ENCODE measurements at places on chromosomes 4 and X.

- DNase-seq = no peak
These were observed 94.3 kb upstream of the PLAC1 start for GRCh38 chrX:134752558-134752957.

- DNase-seq = no peak
These were observed 62.7 kb upstream of the CCDC160 start for GRCh38 chrX:134174273-134174660.

DNA sequence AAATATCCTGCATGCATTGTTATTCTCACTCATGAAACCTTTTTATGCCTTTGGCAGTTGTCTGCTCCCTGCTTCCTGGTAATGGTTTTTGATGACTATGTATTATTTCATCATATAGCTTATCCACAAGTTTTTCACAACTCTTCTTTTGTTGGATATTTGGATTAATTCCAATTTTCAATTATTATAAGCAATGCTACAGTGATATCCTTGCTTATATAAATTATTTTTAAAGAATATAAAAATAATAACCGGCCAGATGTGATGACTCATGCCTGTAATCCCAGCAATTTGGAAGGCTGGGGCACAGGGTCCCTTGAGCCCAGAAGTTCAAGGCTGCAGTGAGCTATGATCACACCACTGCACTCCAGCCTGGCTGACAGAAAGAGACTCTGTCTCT, 47.0 kb downstream of the ASIC5 start:
- DNase-seq = no peak

GRCh38 chrX:39910651-39911050, 187.1 kb downstream of the BCOR start:
- DNase-seq = no peak

GRCh38 chr4:65747386-65747785, 77.1 kb upstream of the EPHA5 start:
- no peak for DNase-seq

GRCh38 chrX:133933316-133933715, 52.1 kb downstream of the GPC3 start:
- no peak for DNase-seq

GRCh38 chrX:78384486-78384885, 57.1 kb upstream of the CYSLTR1 start:
- no peak for DNase-seq

DNA sequence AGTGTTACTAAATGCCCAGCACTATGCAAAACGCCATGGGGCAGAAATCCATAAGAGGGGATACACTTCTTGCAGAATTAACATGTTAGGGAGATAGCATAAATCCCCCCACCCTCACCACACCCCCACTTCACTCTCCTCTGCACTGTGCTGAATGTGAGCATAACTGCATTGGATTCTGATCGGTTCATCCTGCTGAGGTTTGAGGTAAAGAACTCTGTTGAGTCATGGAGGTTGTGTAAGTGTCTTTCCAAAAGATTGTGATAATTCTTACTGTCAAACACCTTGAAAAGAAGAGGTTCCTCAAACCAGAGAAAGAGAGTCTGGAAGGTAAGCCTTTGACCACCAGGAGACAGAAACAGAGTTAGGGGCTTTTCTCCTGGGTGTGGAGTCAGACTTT, 43.6 kb downstream of the RBM47 start:
- no peak for DNase-seq

DNA sequence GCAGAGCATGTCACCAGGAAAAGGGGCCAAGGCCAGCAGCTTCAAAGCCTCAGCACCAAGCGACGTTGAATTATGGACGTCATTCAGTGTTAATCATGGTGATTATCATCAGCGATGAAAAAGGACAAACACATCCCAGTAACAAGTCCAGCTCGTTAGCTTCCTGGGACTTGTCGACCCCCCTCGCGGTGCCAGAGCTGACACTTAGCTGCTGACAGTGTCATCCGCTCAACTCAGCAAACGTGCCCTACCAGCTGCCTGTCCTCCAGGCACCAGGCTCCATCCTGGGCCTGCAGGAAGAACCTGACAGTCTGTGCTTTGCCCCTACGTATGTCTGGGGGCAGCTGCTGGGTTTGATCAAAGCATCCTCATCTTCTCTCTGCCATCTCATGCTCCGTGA, 137.0 kb upstream of the PSAPL1 start:
- no peak for DNase-seq

DNA sequence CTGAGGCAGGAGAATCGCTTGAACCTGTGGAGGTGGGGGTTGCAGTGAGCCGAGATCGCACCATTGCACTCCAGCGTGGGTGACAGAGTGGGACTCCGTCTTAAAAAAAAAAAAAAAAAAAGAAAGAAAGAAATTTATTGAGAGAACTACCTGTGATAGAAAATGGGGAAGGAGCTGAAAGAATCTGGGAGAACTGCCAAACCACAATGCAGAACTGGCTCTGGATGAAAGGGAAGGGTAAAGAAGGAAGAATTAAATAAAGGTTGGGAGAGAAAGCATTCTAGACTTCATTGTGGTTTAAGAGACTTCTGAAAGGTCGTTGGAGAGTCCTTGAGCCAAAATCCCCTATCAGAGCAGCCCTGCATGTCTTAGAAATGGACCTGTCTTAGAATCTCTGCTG, 567.9 kb upstream of the HTR2C start:
- no peak for DNase-seq

DNA sequence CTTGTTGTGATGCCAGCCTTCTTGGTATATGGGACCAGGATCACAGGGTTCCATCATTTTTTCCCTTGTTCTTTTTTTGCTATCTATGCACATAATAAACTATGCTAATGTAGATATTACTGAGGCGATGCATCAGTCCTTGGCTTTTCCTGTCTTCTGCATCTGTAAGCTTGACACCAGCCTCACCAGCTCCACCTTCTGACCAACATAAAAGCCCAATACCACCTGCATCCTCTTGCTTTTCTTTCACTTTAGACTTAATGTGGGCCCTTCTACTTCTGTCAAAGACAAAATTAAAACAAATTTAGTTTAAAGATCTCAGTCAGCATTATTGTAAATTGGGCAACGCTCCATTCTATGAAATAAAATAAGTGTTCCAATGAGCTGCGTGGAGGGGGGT, 1718.8 kb upstream of the PCDH10 start:
- no peak for DNase-seq

DNA sequence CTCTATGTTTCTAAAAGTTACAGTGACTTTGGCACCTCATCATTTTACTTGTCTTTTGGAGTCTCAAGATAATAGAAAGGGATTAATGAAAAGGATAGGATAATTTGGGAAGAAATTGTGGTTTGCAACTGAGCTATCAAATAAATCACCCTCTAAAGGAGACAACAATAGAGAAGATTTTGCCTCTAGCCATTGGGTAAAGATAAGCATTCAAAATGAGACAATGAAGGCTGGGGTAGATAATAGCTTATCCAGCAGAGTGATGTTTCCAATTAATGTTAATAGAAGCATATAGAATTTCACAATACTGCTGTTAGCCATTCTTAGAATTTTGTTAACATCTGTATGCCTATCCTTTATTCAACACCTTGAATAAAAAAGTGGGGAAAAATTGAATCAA, 1177.6 kb downstream of the ADGRL3 start:
- DNase-seq = no peak

Data from T-helper 2 cell treated with Interferon-gamma antibody and Interleukin-4, amounts not matched to agents 5 μg/mL and 100 μg/mL, for 36 hours (primary cell).